Activated CD4-positive, alpha-beta memory T cell treated with anti-CD3 and anti-CD28 coated beads for 36 hours (primary cell): ENCODE measurements at places on chromosomes 13 and 19. TPM values are rescaled to one million over a fixed set of nuclear protein-coding genes. Genes with fewer than 3 reads are reported as not detected.

DNA sequence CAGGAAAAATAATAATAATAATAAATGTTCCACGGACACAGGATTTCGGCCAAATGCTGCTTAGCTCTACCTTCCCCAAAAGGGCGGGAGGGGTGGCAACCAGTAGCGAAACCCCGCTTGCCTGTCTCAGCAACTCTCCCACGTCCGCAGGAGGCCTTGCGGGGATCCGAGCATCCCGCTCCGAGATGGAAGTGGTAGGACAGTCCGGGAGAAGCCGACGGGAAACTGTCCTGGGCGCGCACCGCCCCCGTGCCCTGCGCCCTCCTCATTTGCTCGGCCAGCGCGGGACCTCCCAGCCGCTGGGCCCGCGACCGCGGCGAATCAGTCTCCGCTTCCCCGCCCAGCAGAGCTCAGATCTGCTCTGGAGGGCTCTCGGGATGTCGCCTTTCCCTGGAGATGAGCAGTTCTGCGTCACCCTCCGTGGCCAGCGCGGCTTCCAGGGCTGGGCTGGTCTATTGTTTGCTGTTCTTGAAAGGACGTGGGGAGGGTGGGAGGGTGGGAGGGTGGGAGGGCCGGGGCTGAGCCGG lies 48.9 kb upstream of the PABPC3 start:
- DNase-seq, result no peak

The ITPKC gene
- total RNA-seq, result 6.4 TPM

- peak; percentile 100 for DNase-seq
These were observed at the start of gene TRIM28 for GRCh38 chr19:58543826-58544590. Gene TRIM28, plus strand, starts transcription at chr19:58544064. Its CDS starts 694 bp downstream, at chr19:58544758.

- DNase-seq, result peak; percentile 68
These were observed 587 bp downstream of the TMEM238 start for GRCh38 chr19:55383279-55384130.

The RASGRP4 gene
- 7.4 TPM for total RNA-seq

DNA sequence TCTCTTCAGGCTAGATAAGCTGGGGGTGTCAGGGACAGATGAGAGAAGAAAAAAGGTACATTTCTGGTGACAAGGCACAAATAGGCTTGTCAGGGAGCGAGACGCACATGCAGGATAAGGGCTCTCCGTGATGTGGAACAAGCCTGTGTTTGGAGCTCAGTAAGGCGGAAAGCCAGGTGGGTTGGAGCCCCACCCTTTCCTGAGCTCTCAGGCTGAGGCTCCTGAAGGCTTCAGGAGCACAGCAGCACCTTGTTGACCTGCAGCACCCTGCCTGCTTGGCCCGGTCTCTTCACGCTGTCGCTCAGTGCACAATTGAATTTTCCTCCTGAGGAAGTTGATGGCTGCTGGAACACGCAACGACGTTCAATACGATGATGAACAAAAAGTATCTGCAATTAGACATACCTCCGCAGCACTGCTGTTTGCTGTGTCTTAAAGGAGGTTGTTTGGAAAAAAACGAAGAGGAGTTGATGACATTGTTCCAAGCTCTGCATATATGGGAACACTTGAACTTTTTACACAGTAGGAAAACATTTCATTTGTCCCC lies 29.3 kb downstream of the SERP2 start:
- DNase-seq, result no peak

The PSG2 gene
- total RNA-seq, result not detected

The MUC16 gene
- total RNA-seq, result not detected

DNA sequence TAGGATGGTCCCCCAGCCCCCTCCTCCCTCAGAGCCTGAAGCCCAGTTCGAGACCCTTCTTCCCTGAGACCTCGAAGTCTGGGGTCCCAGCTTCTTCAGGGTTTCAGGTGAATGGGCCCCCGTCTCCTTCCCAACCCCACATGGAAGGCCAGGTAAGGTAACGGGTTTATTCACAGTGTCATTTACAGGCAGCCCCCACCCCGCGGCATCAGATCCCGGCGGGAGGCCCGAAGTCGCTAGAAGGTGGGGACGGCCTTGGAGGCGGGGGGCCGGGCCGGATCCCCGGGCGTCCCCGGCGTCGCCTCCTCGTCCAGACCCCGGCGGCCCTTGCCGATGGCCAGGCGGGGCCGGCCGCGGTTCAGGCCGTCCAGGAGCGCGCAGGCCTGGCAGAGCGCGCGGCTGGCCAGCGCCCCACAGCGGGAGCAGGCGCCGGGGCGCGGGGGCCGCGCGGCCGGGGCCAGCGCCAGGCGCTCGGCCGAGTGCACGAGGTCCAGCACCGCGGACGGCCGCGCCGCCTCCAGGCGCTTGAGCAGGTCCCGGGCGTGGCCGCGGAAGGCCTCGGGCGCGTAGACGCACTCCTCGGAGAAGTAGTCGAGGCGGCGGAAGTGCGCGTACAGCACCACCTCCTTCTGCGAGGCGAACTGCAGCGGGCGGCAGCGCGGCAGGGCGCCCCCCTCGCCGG lies 9.7 kb downstream of the CTU1 start:
- DNase-seq, result peak; percentile 50

The LRRC4B gene
- not detected for total RNA-seq

GRCh38 chr19:3720349-3720917 lies 12.2 kb downstream of the TJP3 start:
- DNase-seq, result no peak

The TMEM255B gene
- total RNA-seq, result 0.88 TPM

The WDR62 gene
- 17.7 TPM for total RNA-seq

The ITGBL1 gene
- not detected for total RNA-seq

DNA sequence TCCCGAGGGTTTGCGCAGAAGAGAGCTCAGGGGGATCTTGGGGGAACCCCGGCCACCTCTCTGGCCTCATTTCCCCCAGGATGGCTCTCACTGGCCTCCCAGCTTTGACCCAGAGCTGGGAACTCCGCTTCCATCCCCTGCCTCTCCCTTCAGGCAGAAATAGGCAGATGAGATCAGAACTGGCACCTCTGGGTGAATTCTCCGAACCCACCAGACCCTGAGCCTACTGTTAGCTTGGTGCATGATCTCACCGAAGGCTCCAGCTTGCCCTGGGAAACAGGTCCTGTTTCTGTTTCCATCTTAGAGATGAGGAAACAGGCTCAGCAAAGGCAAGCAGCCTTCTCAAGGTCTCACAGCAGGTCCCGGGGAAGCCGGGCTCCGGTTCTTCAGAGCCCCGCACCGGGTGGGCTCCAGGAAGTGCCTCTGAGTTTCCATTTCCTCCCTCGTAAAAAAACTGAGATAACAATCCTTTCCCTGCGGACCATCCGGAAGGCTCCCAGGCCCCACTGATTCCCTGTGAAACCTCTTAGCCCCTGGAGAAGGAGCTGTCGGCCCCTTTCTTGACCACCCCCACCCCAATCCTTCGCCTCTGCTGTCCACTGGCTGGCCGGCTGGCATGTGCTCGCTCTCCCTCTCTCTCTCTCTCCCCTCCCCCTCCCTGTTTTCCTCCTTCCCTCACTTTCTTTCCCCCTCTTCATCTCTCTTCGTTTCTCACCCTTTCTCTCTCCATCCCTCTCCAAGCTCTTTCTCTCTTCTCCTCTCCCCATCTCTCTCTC lies 2.1 kb downstream of the NECTIN2 start:
- DNase-seq, result peak; percentile 11

GRCh38 chr19:16702123-16702522 lies 17.5 kb upstream of the NWD1 start:
- DNase-seq, result no peak

- no peak for DNase-seq
These were observed 15.2 kb downstream of the RCN3 start for GRCh38 chr19:49543032-49543431.

The FGF9 gene
- total RNA-seq, result 0.07 TPM

- no peak for DNase-seq
These were observed 44.9 kb upstream of the USPL1 start for GRCh38 chr13:30572859-30573275.

The GIPR gene
- 6.6 TPM for total RNA-seq

The HS6ST3 gene
- not detected for total RNA-seq

DNA sequence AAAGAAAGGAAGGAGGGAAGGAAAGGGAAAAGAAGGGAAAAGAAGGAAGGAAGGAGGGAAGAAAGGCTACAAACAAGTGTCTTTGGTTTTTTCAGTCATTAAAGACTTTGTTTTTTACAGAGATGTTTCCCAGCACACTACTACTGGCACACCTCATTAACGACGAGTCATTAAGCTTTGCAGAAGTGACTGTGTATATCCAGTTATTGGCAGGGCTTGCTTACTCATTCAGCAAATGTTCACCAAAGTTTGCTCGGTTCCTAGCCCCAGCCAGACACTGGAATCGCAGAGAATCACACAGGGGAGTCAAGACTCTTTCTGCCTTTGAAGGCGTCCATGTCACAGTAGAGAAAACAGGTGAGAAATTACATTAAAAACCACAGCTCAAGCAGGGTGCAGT lies 4.3 kb downstream of the NLRP12 start:
- DNase-seq, result no peak

The APOC4 gene
- not detected for total RNA-seq

The SULT2A1 gene
- total RNA-seq, result not detected

The TJP3 gene
- 3.1 TPM for total RNA-seq

DNA sequence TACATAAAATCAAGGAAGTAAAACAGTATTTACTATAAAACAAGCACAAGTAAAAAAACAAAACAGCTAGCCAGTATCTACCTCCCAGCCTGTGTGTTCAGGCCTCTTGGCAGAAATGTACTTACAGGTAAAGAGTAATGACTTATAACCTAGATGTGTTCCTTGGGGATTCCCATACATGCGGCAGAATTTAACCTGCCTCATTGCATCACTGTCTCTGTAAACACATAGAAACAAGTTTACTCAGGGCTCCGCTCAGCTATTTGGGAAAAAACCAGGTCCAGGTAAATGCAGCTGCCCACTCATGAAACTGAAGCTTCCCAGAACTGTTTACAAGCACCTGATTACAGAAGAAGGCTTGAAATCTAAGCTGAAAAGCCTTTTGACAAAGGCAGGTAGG lies 50.7 kb upstream of the SERP2 start:
- DNase-seq, result no peak

GRCh38 chr19:41367848-41368301 lies 3.9 kb upstream of the B9D2 start:
- no peak for DNase-seq

The STAP2 gene
- total RNA-seq, result 9.1 TPM

- DNase-seq, result no peak
These were observed 24.4 kb downstream of the SLC25A15 start for GRCh38 chr13:40813667-40814454.

- no peak for DNase-seq
These were observed 999.4 kb downstream of the UQCRFS1 start for GRCh38 chr19:28213470-28214082.

DNA sequence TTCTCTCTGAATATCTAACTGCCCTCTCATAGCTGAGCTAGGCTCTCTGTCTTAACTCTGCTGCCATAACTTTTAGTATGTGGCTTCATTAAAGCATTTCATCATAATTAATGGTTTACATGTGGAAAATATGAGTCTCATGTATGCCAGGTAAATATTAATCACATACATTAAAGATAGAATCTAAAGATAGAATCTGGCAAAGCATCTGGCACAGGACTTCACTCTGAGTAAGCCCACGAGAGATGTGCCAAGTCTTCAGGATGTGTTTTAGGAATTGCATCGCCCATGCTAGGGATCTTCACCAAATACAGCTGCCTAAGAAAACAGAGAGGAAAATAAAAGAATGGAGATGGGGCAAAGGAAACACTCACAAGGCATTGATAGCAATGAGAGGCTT lies 285.8 kb downstream of the DIAPH3 start:
- no peak for DNase-seq

- DNase-seq, result no peak
These were observed 88.1 kb upstream of the SOX21 start for GRCh38 chr13:94800423-94800822.

GRCh38 chr13:98309569-98310335 lies 132.7 kb upstream of the RNF113B start:
- DNase-seq, result no peak

DNA sequence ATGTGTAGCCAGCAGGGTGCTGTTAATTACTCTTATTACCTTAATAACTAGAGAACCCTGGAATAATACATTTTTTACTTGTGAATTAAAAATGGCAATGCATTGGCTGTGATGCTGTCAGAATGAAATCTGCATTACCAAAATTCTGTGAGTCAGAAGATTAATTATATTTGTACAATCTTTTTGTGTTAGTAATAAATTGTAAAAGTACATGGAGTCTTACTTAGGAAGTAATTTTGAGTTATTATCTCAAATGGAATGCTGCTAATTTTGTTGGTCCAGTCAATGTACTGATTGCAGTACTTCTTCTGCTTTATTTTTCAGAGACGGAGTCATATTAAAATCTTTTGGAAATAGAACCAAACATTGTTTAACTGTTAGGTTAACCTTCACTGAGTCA lies 152.0 kb upstream of the SLC10A2 start:
- DNase-seq, result no peak

GRCh38 chr19:48596679-48597465 lies 9.7 kb upstream of the SPACA4 start:
- DNase-seq, result peak; percentile 75

DNA sequence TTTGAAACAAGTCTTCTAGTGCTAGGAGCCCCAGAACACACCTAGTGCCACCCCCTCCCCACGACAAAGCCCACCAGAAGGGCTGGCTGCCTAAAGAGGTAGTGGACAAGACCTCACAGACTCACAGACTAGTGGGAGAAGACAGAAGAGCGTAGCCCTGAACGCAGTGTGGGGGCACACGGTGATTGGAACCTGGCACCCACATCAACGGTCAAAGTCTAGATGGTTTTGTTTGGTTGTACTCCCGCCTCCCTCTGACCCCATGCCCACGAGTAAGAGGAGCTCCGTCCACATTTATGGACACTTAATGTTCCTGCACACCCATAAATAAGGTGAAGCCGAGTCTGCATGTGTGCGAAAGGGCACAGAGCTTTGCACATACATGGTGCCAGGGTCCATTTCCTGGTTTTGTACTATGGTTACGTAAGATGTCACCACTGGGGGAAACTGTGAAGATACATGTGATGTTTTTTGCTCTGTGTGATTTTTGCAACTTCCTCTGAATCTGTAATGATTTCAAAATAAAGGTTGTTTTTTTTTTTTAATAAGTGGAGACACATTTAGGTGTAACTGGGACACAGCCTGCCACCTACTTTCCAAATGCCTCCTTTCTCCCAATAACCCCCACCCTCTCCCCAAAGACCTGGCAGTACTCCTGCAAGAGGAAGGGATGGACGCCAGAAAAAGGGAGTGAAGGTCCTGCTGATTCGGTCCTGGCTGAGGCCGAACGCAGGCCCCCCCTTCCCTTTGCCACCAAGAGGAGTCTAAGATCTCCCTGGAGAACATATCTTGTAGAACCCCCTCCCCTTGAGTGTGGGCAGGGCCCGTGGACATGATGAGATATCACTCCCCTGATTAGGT lies 72.8 kb downstream of the GNG7 start:
- no peak for DNase-seq

- peak; percentile 49 for DNase-seq
These were observed 585 bp downstream of the MAP1S start for GRCh38 chr19:17719730-17720400.
